Lower leg skin (tissue), 4 donors: ENCODE measurements at places on chromosomes 12 and 14.
A peak's percentile ranks its signal among the peaks of the same experiment; 100 is the strongest.

- DNase-seq = no peak
Observed at GRCh38 chr12:11650286-11651281, 1.1 kb downstream of the ETV6 start.

- peak; percentile 90 for DNase-seq
Observed at GRCh38 chr12:48351022-48351708, 446 bp upstream of the ZNF641 start.

GRCh38 chr14:90349739-90350138, 18.0 kb upstream of the NRDE2 start:
- no peak for DNase-seq

DNA sequence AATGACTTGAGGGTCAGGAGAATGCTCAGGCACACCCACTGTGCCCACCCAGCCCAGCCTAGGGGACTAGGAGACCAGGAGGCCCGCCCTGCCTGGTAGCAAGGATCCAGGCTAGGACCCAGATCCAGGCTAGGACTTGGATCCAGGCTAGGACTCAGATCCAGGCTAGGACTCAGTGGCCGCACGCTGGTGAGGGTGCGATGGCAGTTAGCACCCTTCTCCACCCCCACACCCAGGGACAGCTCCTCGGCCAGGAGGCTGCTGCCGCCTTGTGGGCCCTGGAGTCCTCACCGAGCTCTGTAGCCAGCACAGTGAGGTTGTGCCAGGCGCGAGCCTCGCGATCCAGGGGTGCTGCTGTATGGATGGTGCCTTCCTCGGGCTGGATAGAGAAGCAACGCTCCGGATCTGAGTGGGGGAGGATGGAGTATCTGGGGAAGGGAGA, 5.1 kb downstream of the CDH24 start:
- no peak for DNase-seq

GRCh38 chr12:83904175-83904574, 1008.4 kb downstream of the SLC6A15 start:
- no peak for DNase-seq

DNA sequence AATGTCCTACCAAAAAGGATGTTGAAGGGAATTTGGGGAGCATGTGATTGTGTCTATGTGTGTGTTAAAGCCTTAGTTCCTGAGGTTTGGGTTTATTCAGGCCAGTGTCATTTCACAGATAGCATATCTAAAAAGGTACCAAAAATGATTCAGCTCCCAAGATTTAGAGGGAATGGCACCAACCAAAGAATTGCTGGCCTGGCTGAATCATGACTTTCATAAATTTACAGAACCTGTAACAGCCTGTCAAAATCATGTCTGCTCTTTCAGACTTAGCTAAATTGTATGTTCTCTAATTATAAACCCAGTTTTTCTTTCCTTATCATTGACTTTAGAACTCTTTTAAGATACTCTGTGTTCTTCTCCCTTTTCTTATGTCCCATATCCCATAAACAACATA, 231.5 kb downstream of the NUBPL start:
- DNase-seq = no peak

DNA sequence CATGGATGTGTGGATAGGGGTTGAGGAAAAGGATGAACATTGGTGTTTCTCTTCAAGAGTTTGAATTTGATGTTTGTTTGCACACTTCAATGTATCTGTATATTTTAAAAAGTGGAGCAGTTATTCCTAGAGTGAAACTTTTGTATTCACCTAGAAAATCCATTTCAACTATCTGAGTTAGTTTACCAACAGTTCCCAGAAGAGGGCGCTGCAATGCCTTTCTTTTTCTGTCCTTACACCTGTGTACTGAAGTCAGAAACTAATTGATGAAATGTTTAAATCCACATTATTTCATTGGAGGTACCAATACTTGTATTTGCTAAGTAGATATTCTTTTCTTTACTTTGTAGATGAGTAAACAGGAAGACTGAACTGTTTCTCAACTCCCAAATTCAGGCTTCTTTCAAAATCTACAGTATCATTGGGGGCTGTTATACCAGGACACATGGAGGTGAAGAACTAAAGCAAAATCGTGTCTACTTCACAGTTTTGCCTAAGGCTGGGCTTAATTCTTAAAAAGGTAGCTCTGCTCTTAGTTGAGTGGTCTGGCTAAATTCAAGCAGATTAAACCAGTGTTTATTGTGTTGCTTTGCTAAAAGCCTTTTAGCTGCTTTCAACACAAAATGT, 26.6 kb upstream of the KLRB1 start:
- peak; percentile 50 for DNase-seq

- no peak for DNase-seq
Observed at GRCh38 chr14:63964113-63964512, 111.3 kb downstream of the SYNE2 start.

GRCh38 chr12:12562585-12563261, at the start of gene DUSP16:
Gene DUSP16, minus strand, starts transcription at chr12:12562863. Its CDS starts 41,765 bp downstream, at chr12:12521098.
- DNase-seq = peak; percentile 97

DNA sequence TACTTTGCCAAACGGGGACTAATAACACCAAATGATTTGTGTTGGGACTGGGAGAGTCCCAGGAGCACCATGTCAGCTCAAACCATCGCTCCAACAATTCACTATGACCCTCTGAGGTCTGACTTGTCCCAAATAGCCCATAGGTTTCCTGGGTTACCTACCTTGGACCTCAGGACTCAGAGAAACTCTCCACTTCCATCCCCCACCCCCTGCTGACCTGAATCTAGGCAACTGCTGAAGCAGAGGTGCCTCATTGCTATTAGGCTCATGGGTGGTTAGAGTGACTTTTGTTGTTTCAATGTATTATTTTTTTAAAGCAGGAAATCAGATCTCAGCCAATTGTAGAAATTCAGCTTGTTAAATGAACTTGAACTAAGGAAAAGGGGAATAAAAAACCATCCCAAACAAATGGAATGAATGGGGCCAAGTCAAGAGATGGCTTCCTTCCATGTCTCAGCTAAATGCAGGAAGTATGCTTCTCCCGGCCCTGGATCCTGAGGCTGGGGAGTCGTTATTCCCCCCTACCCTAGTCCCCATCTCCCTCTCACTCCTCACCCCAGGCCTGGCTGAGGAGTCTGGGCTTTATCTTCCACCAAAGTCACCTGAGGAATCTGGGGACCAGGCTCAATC, 80.9 kb upstream of the SLC24A4 start:
- no peak for DNase-seq

DNA sequence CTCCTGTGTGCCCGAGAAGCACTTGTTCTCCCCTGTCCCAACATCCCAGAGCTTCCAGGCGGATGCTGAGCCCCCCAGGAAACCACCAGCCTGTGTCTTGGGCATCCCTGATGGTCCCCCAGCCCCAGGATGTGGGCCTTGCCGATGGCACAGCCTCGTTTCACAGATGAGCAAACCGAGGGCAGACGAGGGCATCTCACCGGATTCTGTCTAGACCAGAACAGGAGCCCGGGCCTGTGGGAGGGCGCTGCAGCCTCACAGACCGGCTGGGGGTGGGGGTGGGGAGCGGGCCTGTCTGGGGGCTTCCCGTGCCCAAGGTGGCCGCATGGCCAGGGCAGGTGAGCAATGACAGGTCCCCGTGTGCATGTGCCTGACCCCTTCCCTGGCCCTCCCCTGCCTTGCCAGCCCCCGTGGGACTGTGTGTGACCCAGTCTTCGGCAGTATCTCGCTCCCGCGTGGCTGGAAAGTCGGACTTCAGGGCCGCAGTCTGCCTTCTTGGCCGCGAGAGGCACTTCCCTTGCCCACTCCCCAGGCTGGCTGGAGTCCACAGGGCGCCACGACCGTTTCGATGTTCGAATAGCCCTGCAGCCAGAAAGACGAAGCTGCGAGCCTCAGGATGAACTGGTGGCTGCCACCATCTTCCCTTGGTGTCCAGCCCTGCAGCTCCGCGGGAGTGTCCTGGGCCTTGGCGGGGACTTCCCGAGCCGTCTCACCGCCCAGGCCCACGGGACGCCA, 8.9 kb downstream of the RFLNA start:
- DNase-seq = no peak

DNA sequence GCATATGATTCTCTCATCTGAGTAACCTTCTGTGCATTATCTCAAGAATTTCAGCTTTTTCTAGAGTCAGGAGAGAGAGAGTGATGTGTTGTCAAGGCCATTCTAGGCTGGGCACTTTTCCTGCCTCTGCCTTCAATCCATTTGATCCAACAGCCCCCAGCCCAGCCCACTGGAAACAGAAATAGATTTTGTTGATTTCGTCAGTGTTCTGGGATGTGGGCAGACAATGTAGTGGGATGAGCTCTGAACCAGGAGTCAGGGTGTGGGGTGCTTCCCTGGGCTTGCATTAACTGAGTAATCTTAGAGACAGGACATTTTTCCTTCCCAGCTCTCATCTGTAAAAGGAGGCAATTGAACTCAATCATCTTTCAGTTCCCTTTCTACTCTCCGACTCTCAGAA, 42.5 kb upstream of the RPH3A start:
- no peak for DNase-seq

DNA sequence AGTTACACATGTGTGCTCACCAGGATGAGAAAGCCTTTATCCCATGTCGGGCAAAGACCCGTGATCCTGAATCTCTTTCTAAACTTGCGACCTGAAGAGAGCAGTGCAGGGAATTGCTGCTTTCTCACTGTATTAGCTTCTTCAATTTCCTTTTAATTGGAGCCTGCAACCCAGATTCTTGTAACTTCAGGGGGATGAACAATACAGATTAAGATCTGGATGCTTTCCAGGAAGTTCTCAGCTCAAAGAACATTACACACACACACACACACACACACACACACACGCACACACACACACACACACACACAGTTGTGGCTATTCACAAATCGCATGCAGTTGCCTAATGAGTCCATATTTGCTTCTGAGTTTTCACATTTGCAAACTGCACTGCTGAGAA, 268.3 kb downstream of the NPAS3 start:
- DNase-seq = no peak

- no peak for DNase-seq
Observed at GRCh38 chr12:19967431-19967830, 400.9 kb upstream of the PDE3A start.

GRCh38 chr12:89245090-89245489, 107.2 kb downstream of the DUSP6 start:
- no peak for DNase-seq

- no peak for DNase-seq
Observed at GRCh38 chr12:6452245-6452943, 552 bp downstream of the TAPBPL start.

DNA sequence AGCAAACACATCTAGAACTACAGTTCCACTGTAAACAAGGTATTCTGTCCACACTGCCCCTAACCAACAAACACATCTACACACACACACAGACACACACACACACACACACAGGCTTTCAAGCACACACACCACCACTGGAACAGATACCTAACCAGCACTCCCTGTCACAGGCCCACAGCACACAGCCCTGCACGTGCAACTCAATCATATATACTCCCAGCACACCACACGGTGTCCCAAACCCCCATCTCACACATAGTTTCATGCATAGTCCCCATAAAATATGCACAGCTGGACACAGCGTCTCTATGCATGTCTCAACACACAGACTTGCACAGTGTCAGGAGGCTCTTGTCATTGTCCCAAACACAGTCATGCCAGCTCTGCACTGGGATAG, 27.6 kb downstream of the KRT8 start:
- DNase-seq = no peak

DNA sequence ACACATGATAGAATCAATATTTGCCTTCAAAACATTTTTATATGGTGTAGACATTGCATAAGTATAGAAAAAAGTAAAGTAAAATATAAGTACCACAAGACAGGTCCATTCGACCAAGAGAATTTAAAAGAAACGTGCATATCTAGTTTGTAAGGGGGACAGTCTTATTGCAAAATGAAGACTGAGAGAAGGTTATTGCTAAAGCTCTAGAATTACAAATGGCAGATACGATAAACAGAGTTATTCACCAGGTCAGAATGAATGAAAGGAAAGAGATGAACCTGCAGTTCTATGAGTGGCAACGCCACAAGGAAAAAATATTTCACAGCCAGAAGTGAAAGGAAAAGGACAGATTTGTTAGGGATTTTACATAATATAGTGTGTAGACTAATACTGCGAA, 224.8 kb downstream of the PTPRO start:
- no peak for DNase-seq

GRCh38 chr14:67237591-67237990, 3.6 kb upstream of the PALS1 start:
- no peak for DNase-seq

GRCh38 chr14:103740991-103741689, 25.5 kb downstream of the ZFYVE21 start:
- peak; percentile 68 for DNase-seq

DNA sequence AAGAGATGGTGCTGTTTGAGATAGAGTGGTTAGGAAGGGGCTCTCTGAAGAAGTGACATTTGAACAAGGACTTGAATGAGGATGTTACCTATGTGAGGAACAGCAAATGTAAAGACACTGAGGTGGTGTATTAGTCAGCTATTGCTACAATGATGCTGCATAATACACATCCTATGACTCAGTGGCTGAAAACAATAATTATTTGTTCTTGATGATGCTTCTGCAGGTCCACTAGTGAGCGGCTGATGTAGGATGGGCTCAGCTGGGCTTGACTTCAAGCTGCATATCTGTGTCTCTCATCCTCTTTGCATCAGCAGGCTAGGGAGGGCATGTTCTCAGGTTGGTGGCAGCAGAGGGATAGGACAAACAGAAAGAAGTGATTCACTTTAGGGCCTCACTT, 21.4 kb upstream of the CLMN start:
- no peak for DNase-seq
